ENCODE measurements at places on chromosomes 7 and 10. TPM values are rescaled to one million over a fixed set of nuclear protein-coding genes. Genes with fewer than 3 reads are reported as not detected.

GRCh38 chr7:30378275-30378674 lies 93.9 kb downstream of the ZNRF2 start:
- DNase-seq: no peak

DNA sequence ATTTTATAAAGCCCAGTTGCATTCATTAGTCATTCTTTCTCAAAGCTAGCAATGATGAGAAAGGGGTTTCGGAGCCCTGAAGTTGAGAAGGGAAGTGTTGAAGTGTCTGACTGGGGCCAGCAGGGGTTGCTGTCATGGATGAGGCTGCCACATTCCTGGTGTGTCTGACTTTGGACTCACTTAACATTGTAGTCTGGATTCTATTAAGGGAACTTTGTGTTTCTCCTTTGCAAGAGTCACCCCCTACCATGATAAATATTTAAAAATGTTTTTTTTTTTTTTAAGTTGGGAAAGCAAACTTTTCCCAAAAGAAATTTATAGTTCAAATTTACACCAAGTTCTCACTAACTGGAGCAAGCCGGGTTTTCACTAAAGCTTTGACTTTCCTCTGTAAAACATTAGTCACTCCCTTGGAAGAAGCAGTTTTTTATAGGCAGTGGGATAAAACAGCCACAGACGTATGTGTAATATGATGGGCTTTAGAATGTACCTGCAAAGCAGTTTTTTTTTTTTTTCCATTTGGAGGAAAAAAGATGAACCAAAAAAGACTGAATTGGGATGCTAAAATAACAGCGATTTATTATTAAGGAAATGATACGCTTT lies 243.6 kb downstream of the TWIST1 start:
- no peak for DNase-seq

- no peak for DNase-seq
Observed at GRCh38 chr10:45239642-45240041, 75.8 kb downstream of the OR13A1 start.

DNA sequence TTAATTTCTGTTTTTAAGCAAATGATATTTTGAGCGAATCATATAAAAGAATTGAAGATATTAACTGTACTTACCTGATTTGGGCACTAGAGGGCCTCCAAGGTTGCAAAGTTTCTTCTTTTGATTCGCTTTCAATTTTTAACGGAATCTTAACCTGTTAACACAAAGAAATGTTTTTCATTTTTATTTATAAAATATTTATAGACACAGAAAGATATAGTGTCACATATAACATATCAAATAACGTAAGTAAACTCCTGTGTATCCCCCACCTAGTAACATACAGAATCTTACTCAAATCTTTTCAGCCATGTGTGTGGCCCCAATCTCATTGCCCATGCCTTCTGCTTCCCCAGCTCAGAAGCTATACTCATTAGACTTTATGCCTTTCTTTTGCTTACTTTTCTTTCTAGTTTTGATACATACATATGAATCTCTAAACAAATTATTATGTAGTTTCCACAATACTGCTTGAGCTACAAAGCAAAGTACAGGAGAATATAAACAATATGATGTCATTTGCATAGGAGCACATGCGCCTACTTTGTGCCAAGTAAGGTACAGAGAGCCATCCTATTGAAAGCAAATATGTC lies 49.5 kb upstream of the ZPBP start:
- DNase-seq: peak; percentile 27

- DNase-seq: no peak
Observed at GRCh38 chr7:69597278-69598076, 798 bp upstream of the AUTS2 start.

Gene VAX1
- polyA plus RNA-seq: not detected

Gene CHRM2
- 0.47 TPM for polyA plus RNA-seq

Gene HOXA11
- polyA plus RNA-seq: not detected
